Stimulated activated CD8-positive, alpha-beta memory T cell treated with anti-CD3 and anti-CD28 coated beads, Interleukin-7, amount 100 ng/mL, for 48 hours (primary cell): ENCODE measurements at places on chromosomes 2 and 18.

- no peak for DNase-seq
Observed at GRCh38 chr2:149364839-149365238, 34.5 kb downstream of the LYPD6 start.

DNA sequence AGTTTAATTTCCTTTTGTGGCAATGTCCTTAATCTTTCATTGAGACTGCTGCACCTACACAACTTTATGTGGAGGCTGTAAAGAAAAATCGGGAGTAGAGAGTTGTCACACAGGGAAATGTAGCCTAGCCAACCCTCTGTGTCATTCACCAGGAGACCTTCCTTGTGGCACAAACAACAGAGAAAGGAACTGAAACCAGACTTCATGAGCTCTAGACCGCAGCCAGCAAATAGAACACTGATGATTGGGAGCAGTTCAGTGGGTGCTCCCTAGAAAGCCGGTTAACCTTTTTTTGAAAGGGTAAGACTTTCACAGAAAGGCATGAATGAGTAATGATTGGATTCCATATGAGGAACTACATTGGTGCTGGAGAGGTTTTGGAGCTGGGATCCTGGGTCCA, 1752.4 kb upstream of the CELF4 start:
- DNase-seq: no peak

DNA sequence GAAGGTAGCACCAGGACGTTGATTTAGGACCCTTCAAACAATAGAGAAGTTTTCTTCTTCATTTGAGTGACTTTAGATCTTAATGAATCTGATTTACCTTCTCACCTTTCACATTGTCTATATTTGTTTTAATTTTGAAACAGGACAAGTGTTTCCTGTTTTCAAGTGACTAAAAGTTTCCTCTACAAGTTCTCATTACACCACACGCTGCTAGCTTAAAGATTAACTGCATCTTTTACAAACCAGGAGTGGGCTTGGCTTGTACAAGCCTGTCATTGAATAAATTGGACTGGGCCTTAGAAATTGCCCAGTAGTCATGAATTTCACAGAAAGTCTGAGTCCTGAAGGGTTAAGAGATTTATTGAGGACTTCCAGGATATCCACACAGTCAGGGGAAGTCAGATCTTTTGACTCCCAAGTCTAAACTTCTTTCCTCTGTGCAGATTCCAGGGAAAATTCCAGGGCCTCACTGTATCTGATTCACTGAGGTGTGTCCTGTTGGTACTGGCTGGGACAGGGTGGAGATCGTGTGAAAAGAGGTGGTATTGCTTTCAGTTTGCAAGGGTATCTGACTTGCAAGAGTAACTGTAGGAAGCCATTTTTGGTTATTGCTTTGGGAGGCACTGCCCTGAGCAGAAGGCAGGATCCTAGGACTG, 3.4 kb downstream of the SGPP2 start:
- no peak for DNase-seq

DNA sequence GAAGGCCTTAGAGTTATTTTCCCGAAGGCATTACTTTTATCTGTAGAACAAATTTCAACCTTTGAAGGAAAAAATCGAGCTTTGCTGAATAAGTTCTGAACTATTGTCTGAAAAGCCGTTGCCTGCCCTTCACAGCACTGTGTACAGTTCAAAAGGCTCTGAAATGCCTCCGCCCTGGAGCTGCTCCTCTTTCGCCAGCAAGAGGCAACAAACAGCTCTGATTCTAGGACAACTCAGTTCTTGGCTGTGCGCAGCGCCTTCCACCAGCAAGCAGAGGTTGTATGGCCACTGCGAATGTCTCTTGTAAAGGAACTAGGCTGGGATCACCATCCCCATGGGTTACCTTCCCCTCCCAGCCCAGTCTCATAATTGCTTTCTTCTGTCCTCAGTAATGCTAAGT, 308.5 kb downstream of the GBX2 start:
- no peak for DNase-seq

GRCh38 chr2:240591784-240592183, 5.2 kb downstream of the CAPN10 start:
- DNase-seq: no peak

DNA sequence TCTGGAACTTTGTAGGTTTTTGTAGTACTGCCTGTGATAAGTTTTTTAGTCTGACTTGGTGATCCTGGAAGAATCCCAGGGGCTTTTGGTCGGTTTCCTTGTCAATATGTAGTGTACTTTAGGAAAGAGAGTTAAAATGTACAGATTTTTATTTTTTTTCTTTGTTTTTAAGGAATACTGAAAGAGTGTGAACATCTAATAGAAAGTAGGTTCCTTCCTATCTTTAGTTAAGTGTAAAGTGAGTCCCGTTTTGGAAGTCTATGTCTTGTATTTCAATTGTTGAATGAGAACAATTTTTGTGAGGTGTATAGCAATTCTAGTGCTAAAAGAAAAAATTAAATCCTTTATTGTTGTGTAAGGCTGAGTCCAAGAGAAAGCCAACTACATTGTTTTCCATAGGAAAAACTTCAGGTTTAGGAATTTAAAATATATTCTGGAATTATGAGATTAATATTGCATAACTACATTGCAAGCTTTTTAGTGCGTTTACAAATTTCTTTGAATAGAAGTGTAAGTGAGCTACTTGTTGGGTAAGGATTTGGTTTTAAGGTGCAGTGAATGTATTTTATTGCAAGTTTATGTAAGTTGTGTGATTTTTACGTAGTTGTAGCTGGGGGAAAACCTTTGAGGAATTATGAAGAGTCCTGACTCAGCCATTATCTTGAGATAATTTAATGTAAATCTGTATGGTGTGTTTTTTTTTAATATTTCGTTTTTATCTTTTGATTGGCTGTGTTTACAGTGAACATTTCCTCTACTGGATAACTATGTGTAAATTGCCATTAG, 1.7 kb downstream of the VAPA start:
- DNase-seq: no peak

- no peak for DNase-seq
Observed at GRCh38 chr2:126986631-126987187, 88.0 kb downstream of the TEX51 start.

- no peak for DNase-seq
Observed at GRCh38 chr18:3970929-3971328, 484.2 kb downstream of the DLGAP1 start.

- DNase-seq: no peak
Observed at GRCh38 chr2:225293638-225294037, 105.9 kb upstream of the NYAP2 start.

DNA sequence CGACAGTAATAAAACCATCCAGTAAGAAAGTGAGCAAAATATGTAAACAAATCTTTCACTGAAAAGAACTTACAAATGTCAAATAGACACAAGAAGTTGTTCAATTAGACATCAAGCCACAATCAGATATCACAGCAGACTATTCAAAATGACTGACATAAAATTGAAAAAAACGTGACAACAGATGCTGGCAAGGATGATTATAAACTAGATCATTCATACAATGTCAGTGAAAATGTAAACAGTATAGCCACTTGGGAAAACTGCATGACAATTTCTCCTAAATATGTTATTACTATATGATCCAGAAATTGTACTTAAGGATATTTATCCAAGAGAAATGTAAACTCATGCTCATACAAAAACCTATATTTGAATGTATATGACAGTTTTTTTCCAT, 609.4 kb upstream of the CNTNAP5 start:
- no peak for DNase-seq

DNA sequence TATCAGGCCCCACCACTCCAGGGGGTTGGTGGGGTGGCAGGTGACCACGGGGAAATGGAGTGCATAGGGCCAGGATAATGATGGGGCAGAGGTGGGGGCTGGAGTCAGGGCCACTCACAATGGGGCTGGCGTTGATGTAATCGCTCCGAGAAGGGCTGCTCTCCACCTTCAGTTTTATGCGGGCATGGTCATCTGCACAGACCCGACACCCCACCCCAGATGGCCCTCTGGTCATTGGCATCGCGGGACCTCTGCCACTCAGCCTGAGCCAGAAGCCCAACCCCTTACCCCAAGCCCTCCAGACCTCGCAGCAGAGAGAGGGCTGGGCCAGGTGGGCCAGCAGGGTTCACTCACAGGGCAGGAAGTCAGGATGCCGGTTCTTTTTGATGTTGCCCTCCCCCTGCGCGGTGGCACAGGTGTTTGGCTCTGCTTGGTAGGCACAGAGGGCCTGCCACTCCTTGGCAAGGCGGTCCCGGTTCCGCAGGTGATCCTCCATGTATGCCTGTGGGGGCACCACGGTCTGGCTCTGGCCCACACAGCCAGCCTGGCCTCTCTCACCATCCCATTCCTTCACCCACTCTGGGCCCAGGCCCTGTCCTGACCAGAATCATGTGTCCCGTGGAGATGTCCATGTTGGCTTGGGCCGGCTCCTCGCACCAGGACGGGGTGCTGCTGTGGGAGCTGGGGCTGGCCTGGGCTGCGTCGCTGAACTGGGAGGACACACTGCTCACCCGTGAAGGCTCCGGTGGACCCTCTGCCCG, 12.4 kb downstream of the PTPRN start:
- no peak for DNase-seq

GRCh38 chr18:54880395-54881105, 52.3 kb downstream of the RAB27B start:
- DNase-seq: no peak

DNA sequence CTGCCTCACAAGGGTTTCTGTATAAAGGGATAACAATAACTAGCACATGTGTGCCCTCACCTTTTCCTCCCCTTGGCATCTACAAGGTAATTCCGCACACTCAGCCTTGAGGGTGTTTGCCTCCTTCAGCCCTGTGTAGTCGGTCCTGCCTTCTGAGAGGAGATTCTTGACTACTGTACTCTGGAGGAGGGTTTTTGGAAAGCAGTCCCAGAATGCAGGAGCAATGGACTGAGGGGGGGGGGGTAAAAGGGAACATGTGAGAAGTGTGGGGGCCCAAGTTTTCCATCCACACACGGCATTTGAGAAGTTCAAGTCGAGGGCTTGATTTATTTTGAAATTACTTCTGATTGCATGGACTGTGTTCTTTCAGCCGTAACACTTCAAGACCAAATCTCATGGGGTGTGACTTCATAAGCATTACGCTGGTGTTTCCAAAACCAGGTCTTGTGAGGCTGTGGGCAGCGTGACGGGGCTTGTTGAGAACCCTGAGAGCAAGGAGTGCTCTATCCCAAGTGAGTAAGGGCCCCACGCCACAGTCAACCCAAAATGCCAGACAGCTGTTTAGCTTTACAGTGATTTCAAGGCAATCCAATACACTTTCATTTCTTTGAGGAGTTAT, 198.7 kb upstream of the MEIS1 start:
- no peak for DNase-seq

DNA sequence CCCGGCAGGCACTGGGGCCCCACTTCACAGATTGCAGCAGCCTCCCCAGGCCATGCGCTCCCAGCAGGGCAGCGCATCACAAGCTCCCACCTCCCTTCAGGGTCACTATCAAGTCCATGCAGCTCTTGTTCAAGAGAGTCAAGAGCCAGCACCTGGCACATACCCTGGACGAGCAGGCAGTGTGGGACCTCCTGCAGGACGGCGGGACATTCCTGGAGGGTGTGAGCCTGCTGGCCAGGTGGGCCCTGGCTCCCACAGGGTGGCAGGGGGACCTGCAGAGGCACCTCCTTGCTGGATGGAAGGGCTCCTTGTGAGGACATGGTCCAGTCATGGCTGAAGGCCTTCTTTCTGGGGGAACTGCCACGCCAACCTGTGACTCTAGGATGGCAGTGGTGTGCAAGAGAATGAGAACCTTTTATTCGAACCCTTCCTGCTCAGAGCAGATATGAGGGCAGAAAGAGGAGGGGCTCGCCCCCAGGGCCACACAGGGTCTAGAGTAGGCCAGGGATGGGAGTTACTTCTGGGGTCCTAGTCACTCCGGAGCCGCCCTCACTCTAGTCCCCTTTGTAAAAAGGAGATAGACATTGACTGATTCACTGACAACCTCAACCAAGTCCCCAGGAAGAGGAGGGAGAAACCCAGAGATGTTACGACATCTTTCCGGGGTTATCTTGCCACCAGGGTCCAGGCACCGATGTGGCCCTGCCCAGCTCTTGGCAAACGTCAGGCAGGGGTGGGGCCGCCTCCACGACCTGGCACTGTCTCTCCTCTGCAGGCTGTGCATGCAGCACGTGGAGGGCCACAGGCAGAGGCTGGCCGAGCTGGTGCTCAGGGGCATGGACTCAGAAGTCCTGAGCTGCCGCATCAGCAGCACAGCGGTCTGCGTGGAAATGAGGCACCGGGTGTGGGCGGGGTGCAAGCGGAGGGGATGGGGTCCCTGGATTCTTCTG, 31.3 kb downstream of the HJURP start:
- no peak for DNase-seq

DNA sequence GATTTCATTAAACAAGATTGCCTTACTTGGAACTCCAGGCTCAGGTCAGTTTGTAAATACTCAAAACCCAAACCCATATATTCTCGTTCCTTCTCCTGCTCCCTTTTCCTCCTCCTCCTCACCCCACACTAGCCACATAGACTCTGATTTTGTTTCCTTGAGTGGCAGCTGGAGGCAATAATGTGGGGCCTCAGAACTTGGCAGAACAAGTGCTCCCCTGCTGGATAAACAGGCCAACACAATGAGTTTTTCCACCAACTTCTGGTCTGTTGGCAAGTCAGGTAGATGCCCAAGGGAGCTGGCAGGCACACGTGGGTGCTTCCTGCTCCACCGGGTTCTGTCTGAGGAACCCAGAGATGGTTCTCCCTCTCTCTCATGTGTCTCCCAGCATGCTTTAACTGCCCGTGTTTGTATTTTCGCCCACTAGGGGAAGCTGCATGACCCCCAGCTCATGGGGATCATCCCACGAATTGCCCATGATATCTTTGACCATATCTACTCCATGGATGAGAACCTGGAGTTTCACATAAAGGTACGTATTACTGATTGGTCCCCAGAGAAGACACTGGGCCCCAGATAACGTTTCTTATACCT, 61.9 kb downstream of the KIF5C start:
- no peak for DNase-seq

- DNase-seq: no peak
Observed at GRCh38 chr18:8989017-8989416, 113.5 kb upstream of the NDUFV2 start.

GRCh38 chr2:13035866-13036265, 319.1 kb downstream of the TRIB2 start:
- DNase-seq: no peak

GRCh38 chr2:37851828-37852584, 73.1 kb upstream of the RMDN2 start:
- DNase-seq: no peak

DNA sequence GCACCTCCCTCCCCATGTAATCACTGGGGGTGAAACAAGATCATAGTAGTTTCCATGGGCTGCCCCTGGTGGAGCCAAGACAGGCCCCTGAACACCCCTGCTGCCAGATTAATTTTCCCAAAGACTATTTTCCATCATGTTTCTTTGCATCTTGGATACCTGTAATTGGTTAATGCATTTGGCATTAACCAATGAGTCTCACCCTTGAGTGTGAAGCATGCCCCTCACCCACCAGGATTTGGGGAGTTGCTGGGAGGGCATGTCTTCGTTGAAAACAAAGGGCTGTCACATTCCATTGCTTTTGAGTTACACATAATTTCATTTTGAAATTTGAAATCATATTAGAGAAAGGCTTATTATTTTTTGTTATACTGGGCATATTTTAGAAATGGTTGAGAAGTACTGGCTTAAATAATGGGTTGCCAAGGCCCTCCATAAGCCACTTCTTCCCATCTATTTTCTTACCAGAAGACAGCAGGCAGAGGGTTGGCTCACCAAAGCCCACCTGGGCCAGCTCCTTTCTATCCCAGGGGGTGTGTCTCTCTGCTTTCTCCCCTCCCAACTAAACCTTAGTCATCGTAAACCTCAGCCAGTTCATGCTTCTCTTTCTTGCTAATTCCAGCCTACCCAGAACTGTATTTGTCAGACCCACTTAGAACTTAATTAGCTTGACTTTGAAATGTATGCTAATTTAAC, 51.8 kb downstream of the ATIC start:
- DNase-seq: no peak

GRCh38 chr2:151716721-151717120, 17.6 kb downstream of the NEB start:
- no peak for DNase-seq

- DNase-seq: no peak
Observed at GRCh38 chr2:164032995-164033394, 297.2 kb upstream of the FIGN start.
